ENCODE measurements at places on chromosomes 2 and 18.

GRCh38 chr2:235647877-235648276 is 154.0 kb downstream of the AGAP1 start:
- ATAC-seq, result no peak

DNA sequence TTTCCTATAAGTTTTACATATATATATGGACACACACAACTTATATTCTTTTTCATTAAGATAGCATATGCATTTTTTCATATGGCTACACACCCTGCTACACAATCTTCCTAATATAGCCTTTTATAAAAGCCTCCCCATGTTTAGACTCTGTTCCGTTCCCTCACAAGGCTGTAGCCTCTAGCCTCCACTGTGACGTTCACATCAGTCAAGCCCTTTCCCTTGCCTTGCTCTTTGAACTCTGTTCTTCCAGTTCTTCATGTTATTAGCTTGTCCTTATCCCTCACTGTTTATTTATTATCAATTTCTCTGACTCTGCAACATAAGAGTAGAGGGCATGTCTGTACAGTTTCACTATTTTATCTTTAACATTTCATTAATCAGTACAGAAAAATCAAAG is 38.9 kb downstream of the HADHB start:
- no peak for ATAC-seq

- no peak for ATAC-seq
Observed at GRCh38 chr2:174445248-174445647, 41.6 kb downstream of the GPR155 start.

DNA sequence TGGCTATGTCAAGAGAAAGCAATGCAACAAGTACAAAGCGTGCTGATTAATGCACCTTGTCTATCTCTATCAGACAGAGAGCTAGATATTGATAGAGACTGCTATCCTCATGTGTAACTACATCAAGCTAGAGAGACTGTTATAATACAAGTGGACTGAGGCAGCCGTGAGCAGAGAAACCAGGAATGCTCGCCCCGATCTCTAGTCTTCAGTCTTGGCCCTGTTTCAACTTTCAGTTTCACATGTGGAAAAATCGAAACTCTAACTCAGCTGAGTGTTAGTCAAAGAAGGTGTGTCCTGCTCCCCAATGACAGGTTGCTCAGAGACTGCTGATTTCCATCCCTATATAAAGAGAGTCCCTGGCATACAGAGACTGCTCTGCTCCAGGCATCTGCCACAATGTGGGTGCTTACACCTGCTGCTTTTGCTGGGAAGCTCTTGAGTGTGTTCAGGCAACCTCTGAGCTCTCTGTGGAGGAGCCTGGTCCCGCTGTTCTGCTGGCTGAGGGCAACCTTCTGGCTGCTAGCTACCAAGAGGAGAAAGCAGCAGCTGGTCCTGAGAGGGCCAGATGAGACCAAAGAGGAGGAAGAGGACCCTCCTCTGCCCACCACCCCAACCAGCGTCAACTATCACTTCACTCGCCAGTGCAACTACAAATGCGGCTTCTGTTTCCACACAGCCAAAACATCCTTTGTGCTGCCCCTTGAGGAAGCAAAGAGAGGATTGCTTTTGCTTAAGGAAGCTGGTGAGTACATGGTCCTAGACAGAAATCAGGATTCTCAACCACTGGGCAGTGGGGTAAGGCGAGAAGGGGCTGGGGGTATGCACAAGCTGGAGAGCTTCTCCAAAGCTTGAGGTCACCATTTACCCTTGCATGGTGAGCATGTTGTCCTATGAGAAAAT is at the start of gene RSAD2:
TSS of gene RSAD2 (plus strand) at position 376 of the 903 bp plus-strand sequence. CDS start at position 400, 24 bp downstream.
- peak; percentile 76 for ATAC-seq

- no peak for ATAC-seq
Observed at GRCh38 chr2:207203056-207203455, 37.3 kb upstream of the KLF7 start.

DNA sequence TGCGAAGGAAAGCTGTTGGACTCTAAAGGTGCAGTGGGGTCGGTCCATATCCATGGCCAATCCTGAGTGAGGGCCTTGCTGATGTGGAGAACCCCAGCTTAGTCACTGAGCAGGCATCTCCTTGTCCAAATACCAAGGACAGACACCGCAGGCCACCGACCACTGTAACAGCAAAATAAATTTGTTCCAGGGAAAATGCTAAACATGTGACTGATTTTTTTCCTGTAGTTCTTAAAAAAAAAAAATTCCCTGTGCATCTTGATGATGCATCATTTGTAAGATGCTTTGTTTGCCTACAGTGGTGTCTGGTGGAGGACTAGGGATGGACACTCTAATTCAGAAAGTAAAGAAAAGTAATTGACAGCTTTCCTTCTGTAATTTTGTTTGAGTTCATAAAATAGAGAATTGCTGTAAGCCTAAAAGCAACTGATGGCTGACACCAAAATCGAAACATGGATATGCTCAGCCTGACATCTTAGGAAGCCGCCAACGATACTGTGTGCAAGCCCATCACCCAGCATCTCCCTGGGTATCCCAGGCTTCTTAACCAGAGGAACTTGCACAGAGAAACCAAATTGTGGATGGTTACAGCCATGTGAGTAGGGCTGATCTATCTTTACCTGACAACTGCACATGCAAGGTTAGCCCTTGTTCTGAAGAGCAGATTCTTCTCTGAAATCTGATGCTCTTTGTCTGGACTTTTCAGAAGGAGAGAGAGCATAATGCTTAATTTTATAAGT is 188.6 kb downstream of the ARL4C start:
- no peak for ATAC-seq

DNA sequence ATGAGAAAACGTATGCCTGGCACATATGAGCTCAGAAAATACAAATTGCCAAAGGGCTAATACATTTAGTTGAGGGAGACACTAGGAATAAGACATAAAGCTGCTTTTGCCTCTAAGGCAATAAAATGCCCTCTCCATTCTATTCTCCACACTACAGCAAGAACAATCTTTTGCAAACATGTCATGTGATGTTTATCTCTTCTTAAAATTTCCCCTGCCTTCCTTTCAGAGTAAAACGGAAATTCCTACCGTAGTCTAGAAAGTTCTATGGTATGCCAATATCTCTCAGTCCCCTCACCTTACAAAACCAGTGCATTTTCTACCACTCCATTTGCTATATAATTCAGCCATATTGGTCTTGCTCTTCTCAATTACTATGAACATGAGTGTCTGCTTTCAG is 33.1 kb downstream of the C18orf54 start:
- ATAC-seq, result no peak
